HepG2 (cell line): ENCODE measurements at places on chromosomes 6 and 20.
A peak's percentile ranks its signal among the peaks of the same experiment; 100 is the strongest.

GRCh38 chr6:21710216-21710615, 116.7 kb downstream of the SOX4 start:
- no peak for DNase-seq

GRCh38 chr20:4560667-4561066, 161.0 kb upstream of the PRND start:
- no peak for DNase-seq

GRCh38 chr6:34986845-34987246, 97.8 kb downstream of the ANKS1A start:
- peak; percentile 71 for DNase-seq

DNA sequence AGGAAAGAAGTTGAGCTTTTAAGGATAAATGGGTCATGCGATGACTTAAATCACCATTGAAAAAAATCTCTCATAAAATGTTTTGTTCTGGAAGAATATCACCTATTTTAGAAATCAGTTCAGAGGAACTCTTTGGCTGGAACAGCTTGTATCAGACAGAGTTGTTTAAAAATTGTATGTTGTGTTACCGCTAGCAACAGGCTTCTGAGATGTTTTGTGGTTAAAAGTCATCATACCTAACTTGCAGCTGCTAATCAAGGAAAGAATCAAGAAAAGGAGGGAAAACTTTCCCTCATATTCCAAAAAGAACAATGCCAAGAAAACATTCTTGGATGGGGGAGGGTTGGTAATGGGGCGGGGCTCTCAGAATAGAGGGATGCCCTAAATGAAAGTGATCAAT, 220.7 kb upstream of the CITED2 start:
- no peak for DNase-seq

DNA sequence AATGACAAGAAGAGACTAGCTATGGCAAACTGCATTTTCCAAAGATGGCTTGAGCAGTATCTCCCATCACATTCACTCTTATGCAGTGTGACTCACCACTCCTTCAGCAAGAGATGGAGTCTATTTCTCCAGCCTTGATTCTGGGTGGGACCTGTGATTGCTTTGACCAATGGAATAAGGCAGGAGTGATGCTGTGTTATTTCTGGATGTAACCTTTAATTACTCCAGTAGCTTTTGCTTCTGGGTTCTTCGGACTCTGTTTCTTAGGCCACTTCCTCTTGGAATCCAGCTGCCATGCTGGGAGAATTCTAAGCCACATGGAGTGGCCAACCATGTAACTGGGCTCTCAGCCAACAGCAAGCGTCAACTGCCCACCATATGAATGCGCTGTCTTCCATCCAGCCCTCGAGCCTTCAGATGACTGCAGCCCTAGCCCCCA, 50.7 kb downstream of the TGM2 start:
- no peak for DNase-seq

DNA sequence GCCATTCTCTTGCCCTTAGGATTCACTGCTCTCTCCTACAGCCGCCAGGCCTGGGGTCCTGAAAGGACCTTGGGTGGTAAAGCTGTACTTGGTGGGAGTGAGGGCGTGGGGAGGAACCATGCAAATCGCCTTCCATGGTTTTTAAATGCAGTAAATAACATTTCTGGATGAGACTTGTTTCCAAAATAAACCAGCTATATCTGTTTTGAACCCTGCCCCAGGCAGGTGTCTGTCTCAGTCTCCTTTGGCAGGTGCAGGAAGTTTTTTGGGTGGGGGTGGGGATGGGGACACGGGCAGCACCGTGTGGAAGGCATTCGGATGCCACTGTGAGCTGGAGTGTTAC, 14.3 kb downstream of the ITPA start:
- no peak for DNase-seq

DNA sequence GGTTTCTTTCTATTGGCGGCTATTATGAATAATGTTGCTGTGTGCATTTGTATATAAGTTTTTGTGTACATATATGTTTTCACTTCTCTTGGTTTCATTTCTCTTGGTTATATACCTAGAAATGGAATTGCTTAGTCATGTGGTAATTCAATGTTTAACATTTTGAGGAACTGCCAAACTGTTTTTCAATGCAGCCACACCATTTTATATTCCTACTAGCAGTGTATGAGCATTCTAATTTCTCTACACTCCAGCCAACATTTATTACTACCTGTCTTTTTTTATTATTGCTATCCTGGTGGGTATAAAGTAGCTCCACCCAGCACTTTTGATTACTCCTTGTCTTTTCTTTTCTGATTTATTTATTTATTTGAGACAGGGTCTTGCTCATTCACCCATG, 54.8 kb downstream of the PHACTR2 start:
- DNase-seq: no peak

DNA sequence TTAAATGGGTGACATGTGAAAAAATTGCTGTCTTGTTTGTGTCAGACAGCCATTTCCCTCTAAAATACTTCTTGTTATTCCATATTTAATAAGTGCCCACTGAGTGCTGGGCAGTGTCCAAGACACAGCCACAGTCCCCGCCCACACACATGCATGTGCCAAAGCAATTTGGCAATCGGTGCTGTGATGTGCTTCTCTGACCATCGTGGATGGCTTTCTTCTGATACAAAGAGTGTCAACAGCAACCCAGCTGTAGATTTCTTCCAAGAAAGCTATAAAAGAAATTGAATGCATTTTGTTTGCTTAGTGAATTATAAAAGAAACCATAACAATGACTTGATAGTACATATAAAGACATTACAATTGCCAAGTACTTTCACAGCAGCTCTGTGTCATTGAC, 140.5 kb upstream of the ATXN1 start:
- no peak for DNase-seq

DNA sequence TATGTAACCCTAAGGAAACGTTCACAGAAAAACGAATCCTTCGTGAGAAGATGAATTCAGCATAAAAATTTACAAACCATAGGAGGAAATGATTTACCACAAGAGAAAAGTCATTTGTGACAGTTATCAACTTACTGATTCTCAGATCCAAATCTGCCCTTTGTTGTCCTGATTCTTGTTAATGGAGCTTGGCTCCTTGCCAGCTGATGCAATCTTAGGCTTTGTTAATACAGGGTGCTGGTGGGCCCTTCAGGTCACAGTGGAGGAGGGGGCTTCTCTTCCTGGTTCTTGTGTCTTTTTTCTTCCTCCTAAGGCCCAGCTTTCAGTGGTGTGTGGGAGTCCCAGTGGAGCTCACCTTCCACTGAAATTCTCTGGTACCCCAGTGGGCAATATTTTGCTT, 108.4 kb upstream of the MAP3K7 start:
- DNase-seq: no peak

DNA sequence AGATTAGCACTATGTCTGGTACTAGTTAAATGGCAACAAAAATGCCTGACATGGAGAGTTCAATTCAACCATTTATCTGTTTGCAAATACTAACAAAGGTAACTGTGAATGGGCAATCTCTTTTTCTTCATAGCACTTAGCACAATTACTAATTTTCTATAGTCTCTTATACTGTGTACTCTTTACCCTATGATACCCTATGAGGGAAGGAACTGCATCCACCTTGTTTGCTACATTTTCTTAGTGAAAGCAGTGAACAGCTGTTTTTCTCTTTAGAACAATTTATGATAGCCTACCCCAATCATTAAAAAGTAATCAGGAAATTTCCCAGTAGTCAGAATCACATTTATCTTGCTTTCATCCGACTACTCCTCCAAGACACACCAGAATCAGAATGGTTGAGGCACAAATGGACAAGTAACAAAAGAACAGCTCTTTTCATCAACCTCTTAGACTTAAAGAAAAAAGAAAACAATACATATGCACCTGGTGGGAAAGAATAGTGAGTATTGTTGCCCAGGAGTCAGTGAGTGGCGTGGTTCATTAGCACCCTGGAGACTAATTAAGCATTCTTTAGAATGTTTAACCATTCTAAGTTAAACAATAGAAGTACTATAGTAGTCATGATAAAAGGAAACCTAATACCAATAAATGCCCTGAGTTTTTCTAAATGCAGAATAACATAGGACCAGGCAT, 16.7 kb downstream of the ZNF292 start:
- no peak for DNase-seq

GRCh38 chr6:29924731-29925130, 17.6 kb upstream of the HLA-A start:
- no peak for DNase-seq

DNA sequence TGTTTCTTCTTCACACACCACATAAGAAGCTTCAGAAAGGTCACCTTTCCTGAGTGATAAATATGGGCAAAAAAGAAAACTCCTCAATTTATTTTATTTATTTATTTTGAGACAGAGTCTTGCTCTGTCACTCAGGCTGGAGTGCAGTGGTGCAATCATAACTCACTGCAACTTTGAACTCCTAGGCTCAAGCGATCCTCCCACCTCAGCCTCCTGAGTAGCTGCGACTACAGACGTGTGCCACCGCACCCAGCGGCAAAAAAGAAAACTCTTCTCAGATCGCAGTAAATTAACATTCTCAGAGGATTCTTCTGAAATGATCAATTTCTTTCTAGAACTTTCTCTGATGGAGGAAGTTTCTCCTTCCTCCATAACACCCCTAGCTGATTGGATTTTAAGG, 111.2 kb downstream of the TRERF1 start:
- no peak for DNase-seq

GRCh38 chr6:45587229-45588060, 209.7 kb upstream of the SUPT3H start:
- no peak for DNase-seq

GRCh38 chr20:50187403-50188051, 3.1 kb upstream of the CEBPB start:
- peak; percentile 77 for DNase-seq

- DNase-seq: no peak
Observed at GRCh38 chr6:39800034-39801032, 8.2 kb downstream of the DAAM2 start.

- DNase-seq: no peak
Observed at GRCh38 chr20:38985060-38985459, 22.9 kb downstream of the DHX35 start.

DNA sequence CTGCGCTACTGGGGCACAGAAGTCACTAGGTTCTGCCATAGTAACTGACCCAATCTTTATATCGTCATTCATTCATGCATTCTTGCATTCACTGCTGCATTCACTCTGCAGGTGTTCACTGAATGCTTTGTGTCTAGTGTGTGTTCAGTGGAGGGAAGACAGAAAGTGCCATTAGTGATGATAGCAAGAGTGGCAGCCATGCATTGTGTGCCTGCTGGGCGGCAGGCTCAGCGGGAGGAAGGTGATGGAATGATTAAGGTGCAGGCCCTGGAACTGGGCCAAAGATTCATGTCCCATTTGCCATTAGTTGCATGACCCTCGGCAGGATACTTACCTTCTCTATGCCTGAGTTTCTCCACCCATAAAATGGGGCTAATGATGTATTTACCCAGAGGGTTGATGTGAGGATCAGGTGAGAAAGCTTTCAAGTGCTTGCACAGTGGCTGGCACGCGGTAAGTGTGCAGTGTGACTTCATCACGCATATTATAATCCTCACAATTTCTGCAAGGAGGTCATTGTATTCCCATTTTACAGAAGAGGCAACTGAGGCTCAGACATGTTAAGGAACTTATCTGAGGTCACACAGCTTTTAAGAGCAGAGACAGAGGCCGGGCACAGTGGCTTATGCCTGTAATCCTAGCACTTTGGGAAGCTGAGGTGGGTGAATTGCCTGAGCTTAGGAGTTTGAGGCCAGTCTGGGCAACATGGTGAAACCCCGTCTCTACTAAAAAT, 40.1 kb downstream of the ITPR3 start:
- DNase-seq: no peak

GRCh38 chr6:41229721-41230120, 1.6 kb downstream of the TREML4 start:
- no peak for DNase-seq

DNA sequence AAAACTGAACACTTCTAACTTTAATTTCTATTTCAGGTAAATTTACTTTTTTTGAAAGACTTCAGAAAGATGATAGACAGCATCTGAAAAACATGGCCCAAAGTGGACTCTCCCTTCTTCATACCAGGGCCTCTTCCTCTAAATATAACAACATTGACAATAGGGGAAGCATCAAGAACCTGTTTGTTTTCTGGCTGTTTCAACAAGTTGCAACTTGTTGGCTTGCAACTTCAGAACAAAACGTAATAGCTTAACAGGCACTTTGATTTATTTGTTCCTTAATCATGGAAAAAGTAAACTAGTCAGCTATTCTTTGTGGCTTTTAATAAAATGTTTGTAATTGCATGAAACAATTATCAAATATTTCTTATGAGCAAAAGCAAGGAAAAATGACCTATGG, 34.3 kb downstream of the RGS17 start:
- DNase-seq: no peak

- no peak for DNase-seq
Observed at GRCh38 chr6:127383988-127384387, 40.6 kb upstream of the ECHDC1 start.

DNA sequence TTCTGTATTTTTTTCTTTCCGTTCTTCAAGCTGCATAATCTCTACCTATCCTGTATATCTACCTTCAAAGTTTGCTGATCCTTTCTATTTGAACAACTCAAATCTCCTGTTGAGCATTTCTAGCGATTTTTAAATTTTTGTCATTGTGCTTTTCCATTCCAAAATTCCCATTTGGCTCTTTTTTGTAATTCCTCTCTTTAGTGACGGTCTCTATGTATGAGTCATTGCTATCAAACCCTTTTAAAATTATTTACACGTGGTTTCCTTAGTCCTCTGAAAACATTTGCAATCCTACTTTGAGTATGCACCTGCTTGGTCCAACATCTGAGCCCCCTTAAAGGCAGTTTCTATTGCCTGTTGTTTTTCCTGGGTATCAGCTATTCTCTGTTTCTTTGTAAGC, 100.5 kb upstream of the FOXC1 start:
- no peak for DNase-seq

GRCh38 chr6:43878823-43879495, 108.9 kb downstream of the VEGFA start:
- no peak for DNase-seq

DNA sequence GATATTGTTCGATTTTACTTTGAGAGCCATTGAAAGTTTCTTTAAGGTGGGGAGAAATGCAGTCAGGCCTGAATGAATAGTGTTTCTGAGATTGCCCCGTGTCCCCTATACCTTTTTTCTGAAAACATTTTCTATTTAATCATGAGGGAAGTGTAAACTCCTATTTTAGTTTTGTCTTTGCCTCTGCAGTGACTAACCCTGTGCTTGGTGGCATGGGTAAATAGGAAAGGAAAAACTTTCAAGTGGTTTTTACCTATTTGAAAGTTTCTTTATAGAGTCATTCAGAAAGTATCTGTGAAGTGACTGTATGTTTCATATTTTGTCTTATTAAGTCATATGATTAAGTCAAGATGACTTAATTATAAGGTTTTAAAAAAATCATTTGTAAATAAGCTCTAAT, 14.5 kb downstream of the SNRNP48 start:
- no peak for DNase-seq

- no peak for DNase-seq
Observed at GRCh38 chr6:36160147-36160760, 29.9 kb downstream of the MAPK13 start.
